ENCODE measurements at places on chromosomes 11 and 22.
A peak's percentile ranks its signal among the peaks of the same experiment; 100 is the strongest.

- DNase-seq: no peak
Measured at GRCh38 chr11:125939081-125939521, 6.7 kb upstream of the VSIG10L2 start.

- no peak for DNase-seq
Measured at GRCh38 chr11:133163463-133164419, 368.6 kb downstream of the OPCML start.

- DNase-seq: peak; percentile 47
Measured at GRCh38 chr11:2099516-2100349, 39.5 kb downstream of the IGF2 start.

- DNase-seq: no peak
Measured at GRCh38 chr22:46159777-46160176, 9.5 kb downstream of the PPARA start.

DNA sequence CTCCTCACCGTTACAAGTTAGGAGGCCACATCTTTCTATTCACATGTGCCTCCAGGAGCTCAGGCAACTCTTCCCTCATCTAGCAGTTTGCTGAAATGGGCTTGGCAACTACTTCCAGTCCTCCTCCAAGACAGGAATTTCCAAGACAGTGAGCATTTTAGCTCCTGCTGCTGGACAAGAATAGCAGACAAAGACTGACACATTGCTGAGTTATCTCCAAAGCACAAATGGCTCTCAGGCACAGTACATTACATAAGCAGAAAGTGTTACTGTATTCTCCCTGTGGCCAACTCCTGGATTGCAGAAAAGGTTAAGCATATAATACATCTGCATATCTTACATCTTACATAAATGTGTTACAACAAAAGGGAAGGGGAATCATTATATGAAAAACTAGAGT is 83.2 kb upstream of the POU2AF2 start:
- no peak for DNase-seq

DNA sequence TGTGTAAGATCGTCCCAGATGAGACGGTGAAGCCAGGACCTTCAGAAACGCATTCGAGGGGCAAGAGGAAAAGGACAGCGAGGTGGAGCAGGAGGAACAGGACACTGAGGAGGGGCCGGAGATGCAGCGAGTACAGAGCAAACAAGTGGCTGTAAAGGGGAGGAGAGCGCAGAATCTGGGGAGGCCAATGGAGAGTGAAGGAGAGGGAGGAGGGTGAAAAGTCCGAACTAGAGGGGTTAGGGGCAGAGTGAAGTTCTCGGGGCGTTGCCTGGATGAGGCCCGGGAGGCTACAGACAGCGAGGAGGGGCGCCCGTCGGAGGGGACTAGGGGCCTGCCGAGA is 8.8 kb upstream of the PPIL2 start:
- DNase-seq: no peak

DNA sequence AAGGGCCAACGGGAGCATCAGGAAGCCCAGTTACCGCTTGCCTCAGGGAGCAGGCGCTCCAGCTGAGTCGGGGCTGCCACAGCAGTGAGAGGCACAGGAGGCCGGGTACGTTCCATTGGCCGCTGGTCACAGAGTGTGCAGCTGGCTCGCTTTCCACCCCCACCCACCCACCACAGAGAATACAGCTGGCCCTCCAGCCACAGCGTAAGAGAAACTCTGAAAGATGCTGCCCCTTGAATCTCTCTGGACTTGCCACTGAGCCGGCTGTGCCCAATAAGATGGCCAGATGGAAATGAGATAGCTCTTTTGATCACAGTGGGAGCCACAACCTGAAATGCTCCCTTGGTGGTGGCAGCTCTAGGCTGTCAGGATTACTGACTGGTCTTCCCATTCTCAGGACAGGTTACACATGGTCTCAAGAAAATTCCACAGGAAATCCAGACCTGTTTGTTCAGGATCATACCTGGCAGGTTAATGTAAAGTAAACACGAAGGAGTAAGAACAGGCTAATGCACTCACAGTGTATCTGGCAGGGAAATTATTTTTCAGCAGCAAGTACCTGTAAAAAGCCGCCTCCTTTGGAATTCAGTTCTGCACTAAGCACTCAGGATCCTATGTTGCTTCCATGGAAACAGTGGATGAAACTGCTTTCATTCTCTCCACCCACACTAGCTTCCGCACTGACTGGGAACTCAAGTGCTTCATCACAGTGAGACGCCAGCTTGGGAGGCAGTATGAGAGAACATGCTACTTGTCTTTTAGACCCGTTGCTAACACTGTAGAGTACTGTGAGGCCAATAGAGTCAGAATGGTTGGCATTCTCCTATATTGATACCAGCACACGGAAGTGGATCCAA is 16.5 kb downstream of the SIAE start:
- no peak for DNase-seq

DNA sequence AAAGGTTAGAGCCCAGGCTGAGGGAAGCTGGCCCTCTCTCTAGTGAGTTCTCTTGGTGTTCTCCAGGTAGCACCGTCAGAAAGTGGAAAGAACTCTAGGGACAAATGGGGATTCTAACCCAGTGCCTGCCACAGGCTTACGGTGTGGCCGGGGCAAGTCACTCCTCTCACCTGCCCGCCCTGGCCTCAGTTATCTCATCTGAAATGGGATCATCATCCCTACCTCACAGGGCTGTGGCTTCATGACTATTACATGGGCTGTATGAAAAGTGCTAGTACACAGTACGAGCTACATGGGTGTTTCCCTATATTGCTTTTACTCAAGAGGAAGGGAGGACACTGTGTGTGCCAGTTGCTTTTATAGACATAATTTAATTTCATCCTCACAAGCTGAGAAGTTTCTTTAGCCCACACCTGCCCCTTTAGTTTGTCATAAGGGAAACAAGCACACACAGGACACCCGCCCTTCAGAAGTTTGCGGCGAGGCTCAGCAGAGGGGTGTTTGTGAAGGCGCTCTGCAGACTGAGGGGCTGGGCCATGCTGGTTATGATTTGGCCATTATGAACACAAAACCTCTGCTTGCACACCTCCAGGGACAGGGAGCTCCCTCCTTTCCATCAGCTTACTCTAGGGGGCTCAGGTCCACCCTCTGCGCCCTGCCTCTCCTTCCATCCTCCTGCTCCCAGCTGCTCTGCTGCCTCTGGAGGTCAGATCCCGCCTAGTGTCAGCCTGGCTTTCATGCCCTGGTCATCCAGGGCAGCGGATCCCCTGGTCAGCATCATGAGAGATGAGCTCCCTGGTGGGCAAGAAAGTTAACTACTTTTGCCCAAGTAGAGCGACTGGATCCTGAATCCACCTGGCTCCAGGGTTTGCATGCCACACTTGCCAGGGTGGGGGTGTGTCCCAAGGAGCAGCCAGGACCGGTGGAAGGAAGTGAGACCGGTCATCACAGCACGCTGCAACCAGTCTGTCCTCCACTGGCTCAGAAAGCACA is 1.2 kb downstream of the KLHL35 start:
- no peak for DNase-seq

- no peak for DNase-seq
Measured at GRCh38 chr11:126607776-126608541, 252.5 kb downstream of the ST3GAL4 start.

DNA sequence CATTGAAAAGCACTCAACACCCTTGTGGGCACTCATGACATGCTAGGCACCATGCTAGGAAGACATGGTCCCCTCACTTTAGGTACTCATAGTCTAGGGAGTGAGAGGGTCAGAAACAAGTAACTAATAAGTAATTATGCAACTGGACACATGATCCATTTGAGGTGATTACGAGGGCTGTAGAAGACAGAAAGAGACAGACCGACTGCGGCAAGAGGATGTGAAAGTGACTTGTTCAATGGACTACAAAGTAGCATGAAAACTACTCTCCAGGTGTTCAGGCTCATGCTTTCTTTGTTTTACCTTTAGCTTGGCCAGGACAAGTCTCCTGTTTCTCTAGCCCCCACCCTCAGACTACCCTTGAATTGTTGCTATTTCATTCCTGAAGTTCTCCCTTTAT is 310.8 kb upstream of the SORL1-AS1 start:
- no peak for DNase-seq

DNA sequence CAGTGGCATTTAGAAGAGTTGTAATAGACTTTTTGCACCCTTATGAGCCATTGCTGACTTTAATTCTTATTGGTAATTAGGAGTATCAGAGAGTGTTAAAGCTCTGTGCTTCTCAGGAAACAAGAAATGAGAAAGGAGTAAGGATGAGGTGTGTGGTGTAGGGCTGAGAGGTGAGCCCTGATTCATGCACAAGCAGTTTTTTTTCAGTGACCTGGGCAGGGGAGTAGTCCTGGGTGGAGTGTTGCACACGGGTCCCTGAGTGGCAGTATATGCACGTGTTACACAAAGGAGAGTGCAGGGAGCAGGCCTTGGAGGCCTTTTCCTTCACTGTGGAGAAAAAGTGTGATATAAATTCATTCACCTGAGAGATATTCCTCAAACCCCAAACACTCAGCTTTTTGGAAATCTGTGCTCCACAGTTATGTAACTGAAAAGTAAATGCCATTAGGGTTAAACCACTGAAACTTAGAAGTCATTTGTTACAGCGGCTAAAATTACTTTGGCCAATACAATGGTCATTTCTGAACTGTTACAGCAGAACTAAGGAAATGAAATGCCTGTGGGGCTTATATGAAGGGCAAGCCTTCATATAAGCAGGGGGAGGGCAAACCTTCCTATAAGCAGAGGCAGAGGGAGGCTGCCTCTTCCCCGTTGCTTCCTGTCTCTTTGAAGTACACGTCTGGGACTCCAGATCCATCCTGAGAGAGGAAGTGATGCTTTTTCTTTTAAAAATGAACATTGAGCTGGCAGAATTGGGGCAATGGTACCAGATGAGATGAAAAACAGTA is 62.6 kb upstream of the OLFML1 start:
- DNase-seq: no peak

DNA sequence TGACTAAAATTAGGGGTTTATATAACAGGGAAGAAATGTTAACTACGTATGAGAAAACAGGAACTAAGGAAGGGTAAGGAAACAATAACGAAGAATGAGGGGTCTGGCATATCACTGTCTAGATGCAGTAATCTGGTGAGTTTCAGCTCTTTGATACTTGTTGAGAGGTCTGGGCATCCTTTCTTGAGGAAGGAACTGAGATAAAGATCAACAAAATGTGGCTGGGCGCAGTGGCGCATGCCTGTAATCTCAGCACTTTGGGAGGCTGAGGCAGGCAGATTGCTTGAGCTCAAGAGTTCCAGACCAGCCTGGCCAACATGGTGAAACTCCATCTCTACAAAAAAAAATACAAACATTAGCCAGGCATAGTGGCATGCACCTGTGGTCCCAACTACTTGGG is 2.7 kb downstream of the DCDC1 start:
- DNase-seq: peak; percentile 29

GRCh38 chr22:28741200-28741784 is 328 bp downstream of the CHEK2 start:
- DNase-seq: no peak

GRCh38 chr11:88370782-88371181 is 33.2 kb upstream of the CTSC start:
- no peak for DNase-seq

- peak; percentile 87 for DNase-seq
Measured at GRCh38 chr11:65422633-65423515, at the start of gene NEAT1. NEAT1 (plus strand) TSS chr11:65422798.

DNA sequence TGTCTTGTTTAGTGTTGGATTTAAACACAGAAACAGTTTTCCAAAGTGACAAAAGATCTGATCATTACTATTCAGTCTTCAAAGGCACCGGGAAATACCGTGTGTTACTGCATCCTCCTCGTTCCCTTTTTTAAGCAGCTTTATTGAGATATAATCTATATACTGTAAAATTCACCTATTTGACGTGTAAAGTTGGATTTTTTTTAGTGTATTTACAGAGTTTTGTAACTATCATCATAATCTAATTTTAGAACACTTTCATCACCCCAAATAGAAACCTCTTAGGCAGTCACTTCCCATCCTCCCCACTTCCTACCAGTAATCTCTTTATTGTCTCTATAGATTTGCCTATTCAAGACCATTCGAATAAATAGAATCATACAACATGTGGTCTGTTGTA is 1.4 kb downstream of the ANO5 start:
- no peak for DNase-seq

GRCh38 chr22:16845881-16846280 is 20.7 kb upstream of the XKR3 start:
- DNase-seq: no peak

GRCh38 chr11:126391286-126391954 is 35.9 kb downstream of the ST3GAL4 start:
- DNase-seq: no peak

GRCh38 chr11:2203440-2204259 is 32.0 kb upstream of the TH start:
- DNase-seq: no peak

GRCh38 chr22:38886333-38886732 is 14.3 kb upstream of the CBX6 start:
- no peak for DNase-seq

GRCh38 chr11:34114471-34114870 is 9.0 kb downstream of the NAT10 start:
- no peak for DNase-seq

Measured in CD8-positive, alpha-beta memory T cell (primary cell).